Esophagus squamous epithelium (tissue), 5 donors: ENCODE measurements at places on chromosomes 2 and 18.

DNA sequence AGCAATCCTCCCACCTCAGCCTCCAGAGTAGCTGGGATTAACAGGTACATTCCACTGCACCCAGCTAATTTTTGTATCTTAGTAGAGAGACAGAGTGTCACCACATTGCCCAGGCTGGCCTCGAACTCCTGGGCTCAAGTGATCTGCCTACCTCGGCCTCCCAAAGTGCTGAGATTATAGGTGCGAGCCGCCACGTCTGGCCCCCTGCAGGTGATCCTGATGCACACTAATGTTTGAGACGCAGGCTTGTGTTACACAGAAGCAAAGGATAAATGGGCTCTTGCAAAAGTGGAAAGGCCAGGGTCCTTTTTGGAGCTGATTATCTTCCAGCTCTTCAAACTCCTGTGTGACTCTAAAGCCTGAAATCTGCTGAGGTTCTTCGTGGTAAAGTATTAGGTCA lies 84.2 kb downstream of the TGFA start:
- no peak for DNase-seq

GRCh38 chr2:12315224-12315623 lies 401.5 kb upstream of the TRIB2 start:
- no peak for DNase-seq

- no peak for DNase-seq
Measured at GRCh38 chr2:8412082-8412481, 269.8 kb upstream of the ID2 start.

DNA sequence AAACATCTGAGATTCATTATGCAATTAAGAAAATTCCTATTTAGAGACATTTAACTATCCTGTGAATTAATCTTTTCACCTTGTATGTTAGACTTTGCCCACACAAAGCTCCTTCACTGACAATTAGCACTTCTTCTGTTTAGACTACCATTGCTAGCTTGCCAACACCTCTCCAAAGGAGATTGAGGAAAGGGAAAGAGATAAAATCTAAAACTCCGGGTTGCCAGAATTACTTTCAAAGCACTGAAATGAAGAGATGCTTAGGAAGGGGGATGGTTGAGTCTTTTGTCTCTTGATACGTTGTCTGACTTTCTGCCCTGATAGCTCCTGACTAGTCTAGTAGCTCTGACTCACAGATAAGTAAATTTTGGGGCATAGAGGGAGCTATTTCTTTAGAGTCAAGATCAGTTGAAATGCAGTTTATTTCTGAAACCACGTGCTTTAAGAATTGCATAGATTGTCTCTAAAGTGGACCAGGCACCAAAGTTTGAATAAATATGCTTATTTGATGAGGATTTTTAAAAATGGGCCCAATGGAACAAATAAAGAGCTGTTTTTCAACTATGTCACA lies 74.1 kb upstream of the DSEL start:
- DNase-seq, result no peak

DNA sequence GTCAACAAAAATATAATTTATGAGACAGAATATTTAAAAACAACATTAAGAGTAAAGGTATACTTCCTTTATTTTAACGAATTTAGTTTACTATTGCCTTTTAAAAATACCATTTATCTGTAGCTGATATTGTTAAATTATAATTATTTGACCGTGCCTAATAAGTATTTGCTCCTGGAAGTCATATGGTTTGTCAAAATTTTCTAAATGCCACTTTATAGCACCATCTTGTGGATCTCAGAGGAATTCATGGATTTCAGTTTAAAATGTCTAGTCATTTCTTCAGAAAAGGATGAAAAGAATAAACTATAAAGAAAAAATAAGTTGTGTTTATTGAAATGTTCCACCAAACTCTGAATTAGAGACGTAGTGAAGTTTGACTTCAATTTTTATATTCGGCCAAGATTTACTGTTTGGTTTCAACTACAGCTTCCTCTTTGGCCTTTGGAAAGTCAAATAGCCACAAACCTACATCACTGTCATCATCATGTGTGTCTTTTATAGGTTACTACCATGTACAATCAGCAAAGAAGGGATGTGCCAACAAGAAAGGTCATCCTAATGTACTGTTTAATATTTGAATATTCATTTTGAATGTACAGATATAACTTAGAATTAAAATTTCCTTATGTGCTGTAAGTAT lies 10.3 kb upstream of the FTCDNL1 start:
- DNase-seq, result no peak

- DNase-seq, result no peak
Measured at GRCh38 chr2:121074293-121074932, 210.6 kb downstream of the TFCP2L1 start.

DNA sequence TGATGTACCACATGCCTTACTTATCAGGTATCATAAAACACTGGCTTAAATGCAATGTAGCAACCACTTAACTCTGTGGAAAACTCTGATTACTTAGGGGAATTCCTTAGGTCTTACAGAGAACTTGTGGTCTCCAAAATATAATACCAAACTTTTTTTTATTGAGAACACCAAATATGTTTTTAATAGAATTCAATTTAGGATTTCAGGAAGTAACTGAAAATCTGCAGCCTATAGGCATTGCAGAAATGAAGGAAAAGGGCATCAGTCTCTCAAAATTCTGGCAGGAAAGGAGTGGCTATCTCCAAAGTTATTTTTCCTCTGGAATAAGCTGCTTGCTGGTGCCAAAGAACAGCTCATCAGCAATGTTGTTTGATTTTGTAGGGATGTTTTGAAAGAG lies 105.3 kb upstream of the UGP2 start:
- no peak for DNase-seq

- DNase-seq, result no peak
Measured at GRCh38 chr18:56575819-56576663, 62.4 kb downstream of the TXNL1 start.

DNA sequence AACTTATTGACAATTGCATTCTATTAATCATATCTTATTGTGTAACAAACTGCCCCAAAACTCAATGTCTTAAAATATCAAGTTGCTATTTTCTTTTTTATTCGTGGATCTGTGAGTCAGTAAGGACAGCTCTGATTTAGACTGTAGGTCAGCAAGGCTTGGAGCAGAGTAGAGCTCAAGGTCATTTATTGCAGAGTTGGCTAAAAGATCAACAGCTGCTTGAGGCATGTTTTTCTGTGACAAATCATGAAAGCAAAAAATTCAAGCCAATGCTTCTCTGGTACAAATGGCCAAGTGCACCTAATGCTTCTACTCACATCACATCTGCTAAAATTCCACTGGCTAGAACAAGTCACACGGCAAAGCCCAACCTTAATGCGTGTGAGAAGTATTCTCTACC lies 497.7 kb upstream of the LRATD1 start:
- DNase-seq, result no peak

GRCh38 chr18:23827681-23828080 lies 138.4 kb downstream of the LAMA3 start:
- no peak for DNase-seq

DNA sequence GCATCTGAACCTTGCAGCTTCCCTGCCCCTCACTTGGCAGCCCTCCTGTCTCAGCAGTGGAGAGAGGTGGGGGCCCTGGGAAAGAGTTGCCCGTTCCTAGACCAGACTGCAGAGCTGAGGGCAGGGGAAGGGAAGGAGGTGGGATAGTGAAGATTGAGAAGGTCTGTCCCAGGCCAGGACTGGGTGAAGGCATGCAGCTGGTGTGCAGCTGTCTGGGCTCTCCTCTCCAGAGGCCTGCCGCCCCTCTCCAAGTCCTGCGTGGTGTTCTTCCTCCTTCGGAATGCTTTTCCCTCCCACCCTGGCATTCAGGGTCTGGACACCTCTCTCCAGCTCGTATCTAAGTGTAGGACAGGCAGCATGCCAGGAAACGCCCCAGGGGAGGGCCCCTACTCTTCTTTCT lies 323.5 kb downstream of the CELF4 start:
- DNase-seq, result no peak
